Endothelial cell of umbilical vein (primary cell): ENCODE measurements at places on chromosomes 11 and 22. TPM values are rescaled to one million over a fixed set of nuclear protein-coding genes. Genes with fewer than 3 reads are reported as not detected.

ABCC8 gene
- not detected in 2 replicates for total RNA-seq

NLRP10 gene
- total RNA-seq: not detected in 2 replicates

PGA3 gene
- not detected in 2 replicates for total RNA-seq

TUG1 gene
- 76.8 and 85.9 TPM in 2 replicates for total RNA-seq

APOBEC3A gene
- not detected in 2 replicates for total RNA-seq

THAP12 gene
- 32.3 and 36.7 TPM in 2 replicates for total RNA-seq

GPR83 gene
- not detected in 2 replicates for total RNA-seq

B4GALNT4 gene
- 5.2 and 9.6 TPM in 2 replicates for total RNA-seq

IGSF22 gene
- not detected in 2 replicates for total RNA-seq

C11orf52 gene
- total RNA-seq: 0.31 and 0.99 TPM in 2 replicates

ARRB1 gene
- 63.9 and 83.7 TPM in 2 replicates for total RNA-seq

GUCY1A2 gene
- 0.02 and 0.12 TPM in 2 replicates for total RNA-seq

FAM111B gene
- total RNA-seq: 17.4 and 21.9 TPM in 2 replicates

CD3G gene
- not detected in 2 replicates for total RNA-seq

HOATZ gene
- total RNA-seq: not detected in 2 replicates

PANX3 gene
- not detected in 2 replicates for total RNA-seq

OR51E2 gene
- total RNA-seq: not detected in 2 replicates

ZBTB16 gene
- 19.5 and 20.3 TPM in 2 replicates for total RNA-seq

DGAT2 gene
- total RNA-seq: 0.55 TPM in 2 replicates

CNTF gene
- 2.9 and 3.3 TPM in 2 replicates for total RNA-seq

OR10D3 gene
- not detected in 2 replicates for total RNA-seq

GLYAT gene
- not detected in 2 replicates for total RNA-seq

ART1 gene
- total RNA-seq: not detected in 2 replicates

GPHA2 gene
- total RNA-seq: not detected in 2 replicates

XKR3 gene
- not detected in 2 replicates for total RNA-seq
